ENCODE measurements at places on chromosomes 1 and 21. TPM values are rescaled to one million over a fixed set of nuclear protein-coding genes. Genes with fewer than 3 reads are reported as not detected.

- DNase-seq = no peak
Measured at GRCh38 chr21:45559216-45560105, 17.2 kb upstream of the SLC19A1 start.

TXNIP gene
- 53.2 TPM for total RNA-seq

PAFAH2 gene
- total RNA-seq = 12.1 TPM

GRCh38 chr1:29682919-29683295 lies 446.6 kb downstream of the PTPRU start:
- no peak for DNase-seq

GLIS1 gene
- total RNA-seq = under 0.01 TPM

DNA sequence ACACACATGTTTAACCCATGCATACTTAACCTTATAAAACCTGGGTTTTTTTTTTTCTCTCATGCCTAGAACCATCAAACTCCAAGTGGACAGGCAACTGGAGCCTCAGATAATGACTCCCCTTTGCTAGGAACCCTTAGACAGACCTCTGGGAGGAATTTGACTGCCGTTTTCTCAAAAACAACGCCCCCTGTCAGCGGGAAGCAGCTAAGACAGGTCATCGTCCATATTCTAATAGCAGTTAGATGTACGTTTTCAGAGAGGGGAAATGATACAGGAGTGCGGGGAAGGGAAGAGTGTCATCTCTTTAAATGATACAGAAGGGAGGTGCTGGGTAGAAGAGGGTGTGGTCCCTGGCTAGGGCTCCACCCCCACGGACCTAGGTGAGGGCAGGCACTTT lies 34.7 kb downstream of the LRRC3 start:
- no peak for DNase-seq

SIK1 gene
- 10.2 TPM for total RNA-seq

GRCh38 chr1:201896951-201897391 lies 8.3 kb downstream of the SHISA4 start:
- DNase-seq = peak; percentile 32

Measured in dermis microvascular lymphatic vessel endothelial cell (primary cell).